ENCODE measurements at places on chromosomes 12 and 14.

GRCh38 chr12:96107236-96107635 is 71.8 kb upstream of the LTA4H start:
- DNase-seq, result no peak

DNA sequence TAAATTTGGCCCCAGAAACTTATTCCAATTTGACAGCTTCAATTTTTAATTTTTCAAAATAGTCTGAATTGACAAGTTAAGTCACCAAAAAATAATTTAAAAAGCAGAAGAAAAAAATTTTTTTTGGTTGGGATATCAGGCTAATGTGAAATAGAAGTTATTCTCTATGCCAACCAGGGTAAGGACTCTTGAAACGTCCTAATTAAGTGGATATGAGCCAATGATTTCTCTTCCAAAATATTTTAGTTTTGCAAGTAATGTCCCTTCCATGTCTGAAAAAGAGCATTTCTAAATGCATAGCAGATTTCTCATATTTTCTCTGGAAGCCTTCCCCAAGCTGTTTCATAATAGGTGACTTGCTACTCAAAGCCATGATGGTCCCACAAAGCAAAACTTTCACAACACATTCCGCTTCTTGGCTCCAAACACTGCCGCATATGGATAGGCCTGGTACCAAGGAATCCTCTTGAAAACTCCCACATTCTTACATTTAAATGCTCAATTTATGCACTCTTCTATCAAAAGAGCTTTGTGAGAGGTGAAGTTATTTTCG is 65.1 kb downstream of the SIX6 start:
- no peak for DNase-seq

GRCh38 chr12:116160231-116160630 is 117.3 kb downstream of the MED13L start:
- no peak for DNase-seq

GRCh38 chr14:76904740-76905569 is 78.7 kb downstream of the LRRC74A start:
- peak; percentile 81 for DNase-seq

DNA sequence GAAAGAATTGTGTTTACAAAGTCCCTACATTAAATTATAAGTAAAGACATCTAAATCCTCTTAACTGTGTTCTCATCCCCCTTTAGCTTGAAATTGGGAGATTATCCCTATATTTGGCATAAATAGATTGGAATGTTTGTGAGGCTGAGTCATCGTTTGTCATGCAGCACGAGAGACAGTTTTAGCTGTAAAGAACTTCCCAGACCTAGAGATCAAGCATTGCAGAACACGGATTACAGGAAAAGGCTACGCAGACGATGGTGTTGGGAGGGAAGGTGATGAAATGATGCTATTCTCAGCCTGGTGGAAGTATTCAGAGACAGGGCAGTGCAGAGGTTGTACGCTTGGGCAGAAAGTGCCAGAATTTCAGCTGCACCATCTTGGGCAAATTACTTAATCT is 93.8 kb downstream of the PTPRB start:
- DNase-seq, result no peak

- DNase-seq, result no peak
Observed at GRCh38 chr12:104177663-104178501, 37.7 kb upstream of the TXNRD1 start.

GRCh38 chr12:16524378-16524777 is 81.6 kb downstream of the LMO3 start:
- no peak for DNase-seq
